Activated naive CD4-positive, alpha-beta T cell treated with anti-CD3 and anti-CD28 coated beads, Interleukin-2, amount 10 ng/mL, durations not matched to agents 7 days and 5 days (primary cell): ENCODE measurements at places on chromosomes 4 and X.

- no peak for DNase-seq
- H3K4me3 ChIP-seq: no peak overlapping the region
- no peaks in the 10 kb centered on the region for H3K4me1 ChIP-seq
Observed at GRCh38 chr4:22877486-22878052, 184.8 kb downstream of the GBA3 start.

- no peaks in the 10 kb centered on the region for H3K36me3 ChIP-seq
- peaks cover 7% of the 10 kb centered on the region for H3K4me1 ChIP-seq
- no peak overlapping the region for H3K27ac ChIP-seq
- no peak overlapping the region for H3K4me3 ChIP-seq
Observed at GRCh38 chr4:184806229-184806550, 19.6 kb downstream of the ACSL1 start.

DNA sequence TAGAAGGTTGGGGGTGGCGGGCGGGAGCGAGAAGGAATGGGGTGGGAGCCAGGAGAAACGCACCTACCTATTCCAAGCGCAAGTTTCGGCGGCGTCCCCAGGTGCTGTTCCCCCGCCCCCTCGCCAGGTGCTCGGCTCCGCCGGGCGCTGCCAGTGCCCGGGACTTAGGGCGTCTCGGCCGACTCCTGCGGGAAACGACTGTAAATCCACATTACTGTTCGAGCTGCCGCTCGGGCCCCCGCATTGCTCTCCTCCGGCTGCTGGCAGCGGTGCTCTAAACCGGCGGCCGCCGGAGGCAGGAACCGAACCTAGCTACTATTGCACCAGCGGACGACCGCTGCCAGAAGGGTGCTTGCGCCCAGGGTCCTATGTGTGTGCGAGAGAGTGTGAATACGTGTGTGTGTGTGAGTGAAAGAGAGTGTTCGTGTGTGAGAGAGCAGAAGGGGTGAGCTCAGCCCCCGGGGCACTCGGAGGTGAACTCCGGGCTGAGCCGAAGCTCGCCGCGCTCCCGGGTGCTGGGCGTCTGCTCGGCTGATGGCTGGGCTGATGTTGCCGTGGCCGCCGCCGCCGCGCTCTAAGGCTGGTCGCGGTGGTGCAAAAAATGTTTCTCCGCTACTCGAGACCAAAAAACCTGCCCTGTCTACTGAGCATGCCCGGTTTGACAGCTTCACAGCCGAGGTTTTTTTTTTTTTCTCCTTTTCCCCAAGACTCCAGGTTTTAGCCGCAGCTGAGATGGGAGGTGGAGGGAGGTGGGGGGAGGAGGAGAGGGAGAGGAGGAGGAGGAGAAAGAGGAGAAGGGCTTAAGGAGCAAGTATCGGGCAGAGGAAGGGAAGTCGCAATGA is 115.7 kb upstream of the TEX13C start:
- H3K4me3 ChIP-seq: peak overlapping the region; percentile 50
- no peak overlapping the region for H3K27ac ChIP-seq
- peak; percentile 24 for DNase-seq
- H3K4me1 ChIP-seq: peaks cover 27% of the 10 kb centered on the region
- H3K36me3 ChIP-seq: no peaks in the 10 kb centered on the region

- no peaks in the 10 kb centered on the region for H3K4me1 ChIP-seq
- DNase-seq: no peak
- no peaks in the 10 kb centered on the region for H3K36me3 ChIP-seq
- H3K27me3 ChIP-seq: peaks cover 23% of the 10 kb centered on the region
Observed at GRCh38 chr4:37802068-37802666, 24.3 kb upstream of the PGM2 start.

DNA sequence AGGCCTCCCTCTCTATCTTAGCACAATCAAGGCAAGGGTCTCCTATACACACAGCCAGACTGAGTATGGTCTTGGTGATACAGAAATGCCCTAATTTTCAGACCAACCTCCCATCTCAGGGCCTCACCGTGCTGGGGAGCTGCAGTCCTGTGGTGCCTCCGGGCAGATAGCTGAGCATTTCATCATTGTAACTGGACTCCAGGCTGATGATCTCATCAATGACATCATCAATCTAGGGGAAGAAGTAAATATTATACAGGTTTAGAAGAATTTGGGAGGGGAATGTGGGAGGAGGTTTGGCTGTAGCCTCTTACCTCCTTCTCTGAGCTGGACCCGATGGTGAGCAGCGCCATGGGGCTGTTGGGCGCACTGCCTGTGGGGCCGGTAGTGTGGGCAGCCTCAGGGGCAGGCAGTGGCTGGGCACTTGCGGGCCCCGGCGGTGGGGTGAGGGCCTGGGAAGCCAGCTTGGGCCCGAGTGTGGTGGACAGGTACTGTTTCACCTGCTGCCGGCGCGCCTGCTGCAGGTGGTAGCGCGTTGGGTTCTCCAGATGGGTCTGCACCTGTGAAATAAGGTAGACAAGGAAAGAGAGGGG is 5.2 kb downstream of the TFE3 start:
- H3K27me3 ChIP-seq: no peaks in the 10 kb centered on the region
- H3K4me1 ChIP-seq: peaks cover 40% of the 10 kb centered on the region
- H3K27ac ChIP-seq: no peak overlapping the region
- H3K4me3 ChIP-seq: no peak overlapping the region

DNA sequence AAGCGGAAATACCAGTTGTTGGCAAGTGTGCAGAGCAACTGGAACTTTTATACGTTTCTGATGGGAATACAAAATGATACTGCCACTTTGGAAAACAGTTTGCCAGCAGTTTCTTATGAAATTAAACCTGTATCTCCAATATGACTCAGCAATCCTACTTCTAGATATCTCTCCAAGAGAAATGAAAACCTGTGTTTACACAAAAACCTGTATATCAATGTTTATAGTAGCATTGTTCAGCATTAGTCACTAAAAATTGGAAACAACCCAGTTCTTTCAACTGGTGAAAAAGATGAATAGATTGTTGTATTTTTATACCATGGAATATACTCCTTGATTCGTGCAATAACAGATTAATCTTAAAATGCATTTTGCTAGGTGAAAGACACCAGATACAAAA is 26.8 kb downstream of the ATP7A start:
- no peak overlapping the region for H3K4me3 ChIP-seq
- DNase-seq: no peak
- no peaks in the 10 kb centered on the region for H3K27me3 ChIP-seq

DNA sequence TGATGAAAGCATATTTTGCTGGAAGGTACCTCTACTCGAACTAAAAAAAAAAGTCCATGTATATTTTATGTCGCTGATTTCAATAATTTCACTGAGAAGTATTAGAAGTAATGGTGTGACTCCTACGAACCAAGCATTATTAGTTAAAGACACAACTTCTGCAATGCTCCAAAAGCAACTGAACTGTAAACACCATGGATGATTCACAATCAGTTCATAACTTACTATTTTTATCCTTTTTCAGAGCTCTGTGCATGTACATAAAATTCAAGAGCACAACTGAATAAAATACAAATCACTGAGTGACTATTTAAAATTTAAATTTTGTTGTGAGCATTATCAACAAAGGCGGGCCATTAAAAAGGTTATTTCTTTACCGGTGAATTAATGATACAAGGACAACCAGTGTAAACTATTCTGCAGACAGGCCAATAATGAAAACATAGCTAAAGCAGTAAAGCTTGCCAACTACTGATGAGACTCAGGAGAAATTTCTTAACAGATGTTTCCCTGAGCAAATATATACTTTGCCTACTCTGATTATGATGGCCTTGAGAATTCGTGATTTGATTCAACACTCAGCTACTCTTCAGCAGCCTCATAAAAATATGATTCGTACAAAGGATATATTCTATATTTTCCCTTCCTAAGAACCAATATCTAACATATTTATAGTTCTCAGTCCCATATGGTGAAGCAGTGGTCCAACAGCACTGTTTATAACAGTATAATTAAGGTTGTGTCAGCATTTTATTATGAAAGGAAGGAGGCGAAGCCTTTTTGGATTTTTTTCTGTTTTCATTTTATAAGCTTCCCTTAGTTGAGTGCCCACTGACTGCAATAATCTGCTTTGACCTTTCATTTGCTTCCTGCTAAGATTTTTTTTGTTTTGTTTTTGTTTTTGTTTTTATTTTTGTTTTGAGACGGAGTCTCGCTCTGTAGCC is 62.8 kb upstream of the NEIL3 start:
- no peak overlapping the region for H3K4me3 ChIP-seq
- no peak for DNase-seq
- peaks cover 24% of the 10 kb centered on the region for H3K27me3 ChIP-seq
- no peak overlapping the region for H3K27ac ChIP-seq
- H3K4me1 ChIP-seq: peaks cover 23% of the 10 kb centered on the region
- peaks cover 2% of the 10 kb centered on the region for H3K36me3 ChIP-seq

DNA sequence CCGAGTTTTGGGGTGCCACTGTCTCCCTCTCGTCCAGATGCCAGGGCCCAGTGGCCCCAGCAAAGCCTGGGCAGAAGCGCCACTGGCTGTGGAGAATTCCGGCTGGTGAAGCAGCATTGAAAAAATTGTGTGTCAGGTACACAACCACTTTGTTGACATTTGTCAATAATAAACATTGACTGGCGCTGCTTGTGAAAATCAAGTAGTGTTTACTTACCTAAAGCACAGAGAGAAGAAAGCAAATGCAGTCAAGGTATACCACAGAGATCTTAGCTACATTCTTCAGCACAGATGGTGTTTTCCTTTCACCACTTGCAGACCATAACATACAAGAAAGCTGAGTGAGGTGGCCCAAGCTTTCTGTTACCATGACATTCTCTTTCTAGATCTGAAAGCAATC is 14.5 kb upstream of the SLC7A11 start:
- no peak overlapping the region for H3K4me3 ChIP-seq
- no peak overlapping the region for H3K27ac ChIP-seq
- H3K36me3 ChIP-seq: no peaks in the 10 kb centered on the region
- peaks cover 8% of the 10 kb centered on the region for H3K27me3 ChIP-seq
- peaks cover 12% of the 10 kb centered on the region for H3K4me1 ChIP-seq

GRCh38 chr4:78940752-78941151 is 1.5 kb upstream of the PAQR3 start:
- peaks cover 15% of the 10 kb centered on the region for H3K27me3 ChIP-seq
- peaks cover 2% of the 10 kb centered on the region for H3K36me3 ChIP-seq
- no peak overlapping the region for H3K4me3 ChIP-seq
- no peak for DNase-seq

DNA sequence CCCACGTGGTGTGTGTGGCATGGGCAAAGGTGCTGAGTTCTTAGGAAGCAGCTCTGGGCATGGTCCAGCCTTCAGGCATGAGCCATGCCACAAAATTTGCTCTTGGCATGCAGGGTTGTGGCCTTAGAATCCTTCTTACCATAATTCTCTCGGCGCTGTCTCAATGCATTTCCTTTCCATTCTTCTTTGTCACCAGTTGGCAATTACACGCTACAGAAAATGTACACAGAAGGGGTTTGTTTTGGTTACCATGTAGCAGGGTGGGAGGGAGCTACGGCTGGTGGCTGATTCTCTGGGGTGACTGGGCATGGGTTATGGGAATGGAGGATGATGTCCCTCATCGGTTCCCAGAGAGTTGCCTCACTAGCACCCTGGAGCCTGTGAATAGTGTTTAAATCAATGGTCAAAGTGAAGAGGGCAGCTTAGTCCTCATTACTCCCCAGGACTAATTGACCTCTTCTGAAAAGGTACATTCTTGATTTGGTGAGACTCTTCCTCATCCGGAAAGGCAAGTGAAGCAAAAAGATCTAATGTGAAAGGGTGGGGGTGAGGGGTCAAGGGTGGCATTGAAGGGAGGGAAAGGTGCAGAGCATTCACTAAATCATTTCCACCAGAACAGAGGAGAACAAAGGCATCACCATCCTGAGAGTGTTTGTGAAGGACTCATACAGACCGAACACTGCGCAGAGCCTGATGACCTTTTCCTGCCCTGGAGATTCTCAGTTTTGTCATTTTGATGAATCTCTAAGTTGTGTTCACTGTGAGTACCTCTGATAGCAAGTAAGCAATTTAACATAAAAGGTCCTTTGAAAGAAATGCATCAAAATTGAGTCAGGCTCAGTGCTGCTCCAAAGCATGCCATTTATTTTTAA is 199.8 kb upstream of the SFRP2 start:
- no peak for DNase-seq
- H3K4me3 ChIP-seq: no peak overlapping the region

DNA sequence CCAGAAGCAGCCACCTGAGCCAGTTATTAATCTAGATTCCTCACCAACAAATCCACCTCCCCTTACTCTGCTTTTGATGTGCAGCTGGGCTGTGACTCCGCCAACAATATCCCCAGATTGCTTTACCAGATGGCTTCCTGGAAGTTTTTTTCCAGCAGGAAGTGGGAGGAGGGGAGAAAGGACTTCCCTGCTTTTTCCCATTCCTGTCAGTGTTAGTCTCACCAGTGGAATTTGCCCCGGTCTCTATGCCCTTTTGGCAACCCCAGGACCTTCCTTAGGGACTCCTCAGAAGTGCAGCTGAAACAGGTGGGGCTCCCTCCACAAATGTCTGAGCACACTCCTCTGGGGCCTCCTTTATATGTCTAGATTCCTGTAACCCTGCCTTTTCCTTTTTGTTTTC is 465.2 kb upstream of the IGFBP7 start:
- no peak for DNase-seq
- H3K27ac ChIP-seq: no peak overlapping the region
- H3K4me3 ChIP-seq: no peak overlapping the region
- no peaks in the 10 kb centered on the region for H3K27me3 ChIP-seq

DNA sequence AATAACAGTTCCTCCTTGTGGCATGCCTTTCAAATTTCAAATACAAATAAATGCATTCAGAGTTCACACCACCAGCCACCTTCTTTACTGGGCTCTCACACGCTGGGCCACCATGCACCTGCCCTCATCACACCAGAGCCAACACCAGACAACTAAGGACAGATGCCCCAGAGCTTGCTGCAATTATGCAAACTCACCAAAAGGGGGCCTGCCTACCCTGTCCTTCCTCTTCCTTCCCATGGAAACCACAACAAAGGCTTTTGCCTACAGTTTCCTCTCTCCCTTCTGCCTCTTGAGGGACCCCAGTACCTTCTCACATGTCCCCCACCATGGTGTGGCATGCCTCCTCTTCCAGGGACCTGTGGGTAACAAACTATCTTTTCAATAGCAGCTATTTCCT is 1333.9 kb upstream of the TENM3 start:
- H3K27me3 ChIP-seq: no peaks in the 10 kb centered on the region
- DNase-seq: no peak
- no peak overlapping the region for H3K27ac ChIP-seq
- no peaks in the 10 kb centered on the region for H3K4me1 ChIP-seq
- no peaks in the 10 kb centered on the region for H3K36me3 ChIP-seq
- no peak overlapping the region for H3K4me3 ChIP-seq

DNA sequence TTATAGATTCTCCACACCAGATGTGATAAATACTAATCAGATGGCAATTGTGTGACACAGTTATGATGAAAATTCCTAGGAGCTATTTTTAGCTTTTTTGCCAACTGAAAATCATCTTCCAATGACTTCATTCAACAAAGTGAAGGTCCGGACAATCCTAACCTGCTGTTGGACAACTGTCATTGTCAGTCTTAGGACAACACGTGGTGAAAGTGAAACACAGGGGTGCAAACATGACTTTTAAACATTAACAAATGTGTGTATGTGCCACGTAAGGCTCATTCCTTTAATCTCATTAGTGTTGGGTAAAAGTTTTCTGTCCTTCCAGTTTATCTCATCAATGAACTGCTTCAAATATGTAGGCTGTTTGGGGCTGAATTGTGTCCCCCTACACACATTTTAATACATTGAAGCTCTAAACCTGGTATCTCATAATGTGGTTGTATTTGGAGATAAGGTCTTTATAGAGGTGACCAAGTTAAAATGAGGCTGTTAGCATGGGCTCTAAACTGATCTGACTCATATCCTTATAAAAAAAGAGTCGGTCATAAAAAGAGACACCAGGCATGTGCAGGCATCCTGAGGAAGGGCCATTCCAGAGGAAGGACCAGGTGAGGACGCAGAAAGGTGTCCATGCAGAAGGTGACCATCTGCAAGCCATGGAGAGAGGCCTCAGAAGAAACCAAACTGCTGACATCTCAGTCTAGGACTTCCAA is 41.2 kb upstream of the SMAD1 start:
- H3K4me1 ChIP-seq: no peaks in the 10 kb centered on the region
- H3K36me3 ChIP-seq: no peaks in the 10 kb centered on the region
- H3K27me3 ChIP-seq: no peaks in the 10 kb centered on the region
- no peak overlapping the region for H3K27ac ChIP-seq
